ENCODE measurements at places on chromosomes 2 and 18.

GRCh38 chr2:191951832-191952231 lies 104.9 kb upstream of the CAVIN2 start:
- DNase-seq = no peak

- DNase-seq = no peak
These were observed 34.8 kb upstream of the RFX8 start for GRCh38 chr2:101509499-101510284.

GRCh38 chr18:26383454-26384270 lies 157.4 kb downstream of the TAF4B start:
- peak; percentile 28 for DNase-seq

DNA sequence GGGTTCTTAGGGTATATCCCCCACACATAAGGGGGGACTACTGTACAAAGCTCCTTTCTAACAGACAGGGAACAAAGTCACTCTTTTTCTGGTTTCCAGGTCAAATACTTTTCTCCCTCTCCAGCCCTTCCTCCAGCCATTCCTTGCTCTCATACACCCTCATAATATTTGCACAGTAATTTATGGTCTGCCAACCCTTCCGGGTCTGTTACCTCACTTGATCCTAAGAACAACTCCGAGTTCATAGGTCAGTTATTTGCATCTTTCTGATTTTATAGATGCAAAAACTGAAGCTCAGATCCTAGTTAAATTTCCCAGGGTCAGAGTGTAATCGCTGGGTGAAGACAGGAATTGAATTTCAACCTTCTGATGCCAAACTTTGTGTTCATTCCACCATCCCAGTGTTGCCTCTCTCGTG lies 14.8 kb upstream of the MATN3 start:
- no peak for DNase-seq

GRCh38 chr2:190051223-190051622 lies 11.3 kb downstream of the MSTN start:
- no peak for DNase-seq

DNA sequence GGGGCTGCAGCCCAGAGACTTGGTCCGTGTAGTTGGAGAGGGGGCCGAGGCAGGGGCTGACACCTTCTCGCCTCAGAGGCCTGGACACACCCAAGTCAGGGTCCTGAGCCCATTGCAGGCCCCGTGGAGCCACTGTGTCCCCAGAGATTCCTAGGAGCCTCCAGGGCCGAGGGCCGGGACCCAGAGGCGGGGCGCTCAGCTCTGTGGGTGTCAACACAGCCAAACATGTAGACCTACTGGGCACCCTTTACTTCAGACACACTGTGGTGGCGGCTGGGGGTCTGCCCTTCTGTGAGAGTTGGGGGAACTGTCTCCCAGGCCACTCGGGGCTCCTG lies 459 bp upstream of the ESPNL start:
- no peak for DNase-seq

DNA sequence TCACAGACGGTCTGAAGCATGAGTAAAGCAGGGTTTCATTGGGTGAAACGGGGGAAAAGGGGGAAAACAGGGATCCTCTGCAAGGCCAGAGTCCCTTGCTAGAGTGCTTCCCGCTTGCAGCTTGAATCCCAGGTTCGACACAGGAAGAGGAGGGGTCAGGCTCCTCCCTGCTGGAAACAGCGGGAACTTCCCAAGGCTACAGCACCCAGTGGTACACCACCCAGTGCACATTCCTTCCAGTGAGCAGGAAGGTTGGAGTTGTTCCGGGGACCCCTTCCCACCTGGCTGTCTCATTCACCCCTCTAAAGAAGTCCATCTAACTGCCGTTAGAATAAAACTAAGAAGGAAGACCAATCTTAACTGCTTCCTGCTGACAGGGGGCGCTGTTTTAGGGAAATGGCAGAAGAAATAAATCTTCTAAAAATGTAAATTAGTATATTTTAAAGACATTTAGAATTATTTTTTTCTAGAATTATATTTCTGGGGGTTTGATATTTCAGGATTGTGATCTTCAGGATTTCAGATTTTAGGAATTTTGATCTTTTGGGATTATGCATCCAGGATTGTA lies 230.9 kb downstream of the RBM43 start:
- no peak for DNase-seq

- DNase-seq = no peak
These were observed 43.2 kb upstream of the GLS start for GRCh38 chr2:190837420-190837819.

DNA sequence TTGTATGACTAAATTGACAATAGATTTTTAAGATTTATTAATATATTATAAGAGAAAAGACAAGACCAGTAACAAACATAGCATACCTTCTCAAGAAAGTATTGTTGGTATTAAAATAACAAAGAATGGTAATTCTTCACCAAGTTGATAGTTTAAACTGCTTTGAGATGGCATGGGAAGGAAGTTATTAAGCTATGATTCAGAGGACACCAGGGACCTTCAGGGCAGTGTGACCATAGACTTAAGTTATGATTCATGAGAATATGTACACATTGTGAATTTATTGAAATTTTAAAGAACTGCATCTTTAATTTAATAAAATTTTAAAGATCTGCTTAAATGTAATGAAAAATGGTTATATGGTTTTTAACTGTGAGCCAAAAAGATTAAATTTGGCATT lies 205.7 kb downstream of the DSEL start:
- DNase-seq = no peak

GRCh38 chr2:210356944-210357343 lies 42.0 kb upstream of the MYL1 start:
- no peak for DNase-seq

- no peak for DNase-seq
These were observed 90.4 kb downstream of the SCN3A start for GRCh38 chr2:165113414-165113813.

GRCh38 chr18:159037-159652 lies 788 bp downstream of the USP14 start:
- no peak for DNase-seq

DNA sequence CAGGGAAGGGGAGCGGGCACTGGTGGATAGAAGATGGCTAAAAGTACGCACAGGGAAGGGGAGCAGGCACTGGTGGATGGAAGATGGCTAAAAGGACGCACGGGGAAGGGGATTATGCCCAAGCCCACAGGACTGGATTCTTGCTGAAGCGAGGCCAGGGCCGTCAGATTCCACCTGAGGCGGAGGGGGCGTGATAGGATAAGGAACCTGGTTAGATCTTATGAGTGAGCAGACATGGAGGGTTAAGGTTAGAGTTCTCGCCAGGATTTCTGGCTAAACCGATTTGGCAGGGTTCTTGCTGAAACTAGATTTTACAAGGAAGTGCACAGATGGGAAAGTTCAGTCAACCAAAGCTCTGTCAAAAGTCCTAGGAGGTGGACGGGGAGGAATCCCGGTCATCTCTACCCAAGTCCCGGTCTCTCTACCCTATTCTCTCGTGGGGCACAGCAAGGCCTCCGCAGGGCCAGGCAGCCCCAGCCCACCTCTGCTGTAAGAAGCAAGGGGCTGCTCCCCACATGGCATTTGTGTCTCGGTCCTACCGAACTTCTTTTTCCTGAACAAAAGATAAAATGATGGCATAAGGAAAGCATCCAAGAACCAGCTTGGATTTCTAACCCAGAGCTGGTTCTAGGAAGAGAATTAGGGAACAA lies 140.8 kb downstream of the PTGR3 start:
- DNase-seq = no peak

- no peak for DNase-seq
These were observed 15.6 kb upstream of the ASAP2 start for GRCh38 chr2:9191041-9191481.

DNA sequence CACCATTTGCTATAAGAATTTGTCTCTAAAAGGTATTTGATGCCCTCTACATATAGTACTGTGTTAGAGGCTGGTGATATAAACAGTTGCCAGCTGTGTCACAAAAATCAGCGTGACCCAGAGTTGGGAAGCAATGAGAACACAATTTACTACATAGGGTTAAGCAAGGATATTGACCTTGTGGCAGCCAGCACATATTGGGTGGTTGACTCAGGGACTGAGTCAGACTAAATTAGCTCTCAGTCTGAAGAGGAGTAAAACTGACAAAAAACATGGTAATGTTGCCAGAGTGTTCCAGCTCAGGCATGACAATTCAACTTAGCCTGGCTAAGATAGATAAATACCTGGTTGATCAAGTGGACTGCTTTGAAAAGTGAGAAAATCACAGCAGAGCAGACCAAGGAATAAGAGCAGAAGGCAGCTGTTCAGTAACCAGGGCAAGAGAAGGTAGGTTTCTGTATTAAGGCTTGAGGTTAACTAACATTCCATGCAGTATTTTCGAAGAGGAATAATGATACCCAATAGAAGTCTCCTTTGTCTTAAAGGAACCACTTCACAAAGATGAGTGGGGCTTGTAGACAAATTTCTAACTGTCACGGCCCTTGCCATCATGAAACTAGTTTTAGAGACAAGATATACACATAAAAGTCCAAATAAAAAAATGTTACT lies 108.2 kb upstream of the ERBB4 start:
- DNase-seq = no peak

GRCh38 chr2:52345676-52346075 lies 1313.7 kb upstream of the NRXN1 start:
- DNase-seq = no peak

DNA sequence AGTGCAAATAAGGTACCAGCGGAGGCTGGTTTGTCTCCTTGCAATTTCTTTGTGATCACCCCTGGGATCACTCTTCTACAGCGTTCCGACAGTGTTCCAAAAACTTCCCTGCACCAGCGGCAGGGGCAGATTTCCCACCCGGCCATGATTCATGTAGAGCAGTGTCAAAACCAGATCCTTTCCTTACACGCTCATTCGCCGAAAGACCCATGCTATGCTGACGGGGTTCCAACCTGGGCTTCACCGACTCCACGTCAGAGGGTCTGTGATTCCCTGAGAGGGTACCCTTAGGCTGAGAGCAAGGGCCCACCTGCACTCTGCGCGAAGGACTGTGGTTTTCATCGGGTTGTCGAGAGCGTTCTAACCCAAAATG lies 423 bp upstream of the TTC27 start:
- DNase-seq = no peak

GRCh38 chr2:219273937-219274336 lies 5.2 kb upstream of the DNAJB2 start:
- no peak for DNase-seq

- no peak for DNase-seq
These were observed 10.4 kb upstream of the KCNK3 start for GRCh38 chr2:26682155-26682554.

- DNase-seq = no peak
These were observed 308.6 kb downstream of the TGIF1 start for GRCh38 chr18:3758531-3758930.

GRCh38 chr2:19364014-19364413 lies 5.6 kb upstream of the OSR1 start:
- DNase-seq = no peak

DNA sequence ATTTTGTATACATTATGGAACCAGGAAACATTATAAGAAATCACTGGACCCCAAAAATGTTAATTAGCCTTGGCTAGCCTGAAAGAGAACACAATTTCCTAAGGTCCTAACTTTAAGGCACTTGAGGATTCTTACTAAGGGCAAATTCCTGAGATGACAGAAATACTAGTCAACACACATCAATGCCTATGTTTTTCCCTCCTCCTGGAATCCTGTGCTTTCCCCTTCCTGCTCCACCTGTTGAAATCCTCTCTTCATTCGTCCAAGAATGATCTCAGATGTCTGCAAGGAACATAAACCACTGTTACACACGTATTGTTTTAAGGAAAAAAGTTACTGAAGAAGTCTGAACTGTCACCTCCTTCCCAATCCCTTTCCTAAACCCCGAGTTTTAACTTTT lies 21.2 kb upstream of the DARS1 start:
- no peak for DNase-seq

- no peak for DNase-seq
These were observed 79.4 kb upstream of the TMEM200C start for GRCh38 chr18:5974696-5975095.

DNA sequence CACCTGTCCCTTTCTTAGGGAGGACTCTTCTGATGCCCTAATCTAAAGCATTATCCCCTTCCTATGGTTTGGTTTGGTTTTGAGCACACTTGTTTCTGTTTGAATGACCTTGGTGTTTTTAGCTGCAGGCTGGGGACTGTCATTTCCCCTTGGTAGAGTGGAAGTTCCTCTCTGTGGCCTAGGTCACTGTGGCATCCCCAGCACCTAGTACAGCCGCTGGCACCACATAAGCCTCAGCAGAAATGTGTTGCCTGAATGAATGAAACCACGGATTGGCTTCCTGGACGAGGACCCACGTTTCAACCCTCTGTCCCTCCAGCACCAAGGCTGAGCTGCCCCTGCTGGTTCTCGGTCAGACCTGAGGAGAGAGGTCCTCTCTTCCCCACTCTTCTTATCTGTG lies 159.9 kb downstream of the CTIF start:
- no peak for DNase-seq

- DNase-seq = no peak
These were observed 586.4 kb upstream of the REG3G start for GRCh38 chr2:78439122-78439521.

Measured in NCI-H1436 treated with DMSO at 0.1 percent for 48 hours (cell line).